Stromal cell of bone marrow (primary cell): ENCODE measurements at places on chromosomes 12 and 14.

DNA sequence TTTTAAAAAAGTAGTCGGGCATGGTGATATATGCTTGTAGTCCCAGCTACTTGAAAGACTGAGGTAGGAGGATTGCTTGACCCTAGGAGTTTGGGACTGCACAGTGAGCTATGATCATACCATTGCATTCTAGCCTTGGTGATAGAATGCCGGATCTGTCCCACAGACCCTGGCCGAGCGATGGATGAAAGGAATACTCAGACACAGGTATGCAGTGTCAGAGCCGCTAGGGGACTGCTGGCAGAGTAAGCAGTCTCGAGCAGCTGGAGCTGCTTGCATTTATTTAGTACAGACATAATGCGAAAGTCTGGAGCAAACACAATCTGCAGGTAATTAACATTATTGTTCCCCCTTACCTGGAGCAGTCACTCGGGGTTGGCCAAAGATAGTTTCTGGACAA lies 18.6 kb downstream of the AICDA start:
- DNase-seq: no peak

GRCh38 chr14:39218171-39218769 lies 15.4 kb upstream of the MIA2 start:
- no peak for DNase-seq

DNA sequence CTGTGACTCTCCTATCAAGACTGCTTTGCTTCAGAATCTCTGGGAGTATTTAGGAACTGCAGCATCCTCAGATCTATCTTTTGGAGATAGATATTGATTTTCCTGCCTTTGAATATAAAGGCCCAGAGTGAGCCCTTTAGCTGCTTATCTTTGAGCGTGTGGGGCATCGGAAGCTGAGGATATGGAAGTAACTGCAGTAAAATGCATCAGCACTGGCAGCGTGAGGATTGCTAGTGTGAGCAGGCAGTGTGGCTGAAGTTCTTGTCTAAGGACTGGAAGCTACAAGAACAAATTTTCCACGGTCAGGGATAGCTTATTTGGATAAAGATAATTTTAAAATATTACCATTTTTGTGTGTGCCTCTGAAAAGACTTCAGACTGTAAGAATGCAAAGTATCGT lies 474.7 kb downstream of the NPAS3 start:
- no peak for DNase-seq

DNA sequence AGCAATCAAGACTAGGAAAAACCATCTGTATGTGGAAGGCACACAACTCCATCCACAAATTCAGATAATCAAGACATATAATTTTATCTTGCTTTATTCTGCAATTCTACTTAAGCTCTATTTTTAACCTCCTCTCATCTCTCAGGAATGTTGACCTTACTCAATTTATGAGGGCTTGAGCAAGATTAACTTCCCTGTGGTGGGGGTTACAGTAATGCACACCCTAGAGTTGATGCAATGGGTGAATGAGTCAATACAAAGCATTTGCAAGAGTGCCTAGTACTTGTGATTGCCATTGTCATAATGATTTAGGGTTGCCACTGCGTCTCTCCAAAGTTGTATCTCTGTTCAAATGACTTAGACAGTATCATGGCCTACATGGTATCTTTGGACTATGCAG lies 1598.4 kb upstream of the TMEM132C start:
- DNase-seq: peak; percentile 96

DNA sequence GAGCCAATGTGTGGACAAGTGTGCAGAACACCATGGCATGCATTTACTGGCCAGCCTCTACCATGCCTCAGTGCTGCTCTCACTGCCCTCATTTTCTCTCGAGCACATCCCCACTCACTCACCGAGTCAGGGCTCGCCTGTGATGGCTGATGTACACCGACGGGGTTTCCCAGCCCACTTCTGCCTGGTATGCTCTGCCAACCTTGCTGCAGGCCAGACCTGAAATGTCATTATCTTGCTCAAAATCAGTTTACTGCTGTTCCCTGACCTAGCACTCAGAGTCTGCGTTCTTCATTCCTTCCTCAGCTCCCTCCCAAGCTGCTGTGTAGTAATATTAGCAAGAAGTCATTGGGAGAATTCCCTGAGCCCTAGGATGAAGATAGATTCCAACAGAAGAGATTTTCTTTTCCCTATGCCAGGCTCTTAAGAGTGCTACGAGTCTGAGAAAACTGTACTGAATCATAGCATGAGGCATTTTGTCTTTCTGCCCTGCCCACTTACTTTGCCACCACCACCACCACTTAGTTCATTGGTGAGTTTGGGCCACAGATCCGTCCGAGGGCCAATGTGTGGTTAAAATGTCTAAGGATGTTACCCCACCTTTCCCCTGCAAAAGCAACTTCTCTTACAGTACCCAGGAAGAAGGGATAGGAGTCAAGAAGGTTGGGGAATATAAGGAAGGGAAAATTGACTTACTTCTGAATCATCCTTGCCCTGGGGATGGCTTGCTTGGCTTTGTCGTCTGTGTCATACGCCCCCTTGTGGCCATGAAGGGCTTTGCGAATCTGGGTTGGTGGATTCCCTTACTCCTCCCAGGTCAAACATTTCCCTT lies 51.0 kb downstream of the BMAL2 start:
- peak; percentile 86 for DNase-seq

- DNase-seq: peak; percentile 17
These were observed 379.6 kb downstream of the FLRT2 start for GRCh38 chr14:85909581-85909980.

DNA sequence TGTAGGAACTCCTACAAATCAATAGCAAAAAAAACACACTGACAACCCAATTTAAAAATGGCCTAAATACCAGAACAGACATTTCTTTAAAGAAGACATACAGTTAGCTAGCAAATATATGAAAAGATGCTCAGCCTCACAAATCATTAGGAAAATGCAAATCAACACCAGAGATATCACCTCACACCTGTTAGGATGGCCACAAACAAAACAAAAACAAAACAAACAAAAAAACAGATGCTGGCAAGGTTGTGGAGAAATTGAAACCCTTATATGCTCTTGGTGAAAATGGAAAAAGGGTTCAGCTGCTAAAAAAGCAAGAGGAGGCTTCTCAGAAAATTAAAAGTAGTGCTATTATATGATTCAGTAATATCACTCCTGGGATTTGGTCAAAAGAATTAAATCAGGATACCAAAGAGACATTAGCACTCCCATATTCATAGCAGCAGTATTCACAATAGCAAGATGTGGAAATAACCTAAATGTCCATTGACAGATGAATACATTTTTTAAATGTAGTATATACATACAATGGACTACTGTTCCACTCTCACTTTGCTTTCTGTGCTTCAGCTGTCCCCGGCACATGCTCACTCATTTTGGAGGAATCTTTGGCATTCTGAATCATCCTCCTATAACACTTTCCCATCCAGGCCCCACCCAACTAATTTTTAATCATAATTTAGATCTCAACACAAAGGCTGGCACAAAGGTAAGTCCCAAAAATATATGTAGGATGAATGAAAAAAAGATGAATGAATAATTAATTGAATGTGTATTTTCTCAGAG lies 99.1 kb downstream of the SYT1 start:
- no peak for DNase-seq

DNA sequence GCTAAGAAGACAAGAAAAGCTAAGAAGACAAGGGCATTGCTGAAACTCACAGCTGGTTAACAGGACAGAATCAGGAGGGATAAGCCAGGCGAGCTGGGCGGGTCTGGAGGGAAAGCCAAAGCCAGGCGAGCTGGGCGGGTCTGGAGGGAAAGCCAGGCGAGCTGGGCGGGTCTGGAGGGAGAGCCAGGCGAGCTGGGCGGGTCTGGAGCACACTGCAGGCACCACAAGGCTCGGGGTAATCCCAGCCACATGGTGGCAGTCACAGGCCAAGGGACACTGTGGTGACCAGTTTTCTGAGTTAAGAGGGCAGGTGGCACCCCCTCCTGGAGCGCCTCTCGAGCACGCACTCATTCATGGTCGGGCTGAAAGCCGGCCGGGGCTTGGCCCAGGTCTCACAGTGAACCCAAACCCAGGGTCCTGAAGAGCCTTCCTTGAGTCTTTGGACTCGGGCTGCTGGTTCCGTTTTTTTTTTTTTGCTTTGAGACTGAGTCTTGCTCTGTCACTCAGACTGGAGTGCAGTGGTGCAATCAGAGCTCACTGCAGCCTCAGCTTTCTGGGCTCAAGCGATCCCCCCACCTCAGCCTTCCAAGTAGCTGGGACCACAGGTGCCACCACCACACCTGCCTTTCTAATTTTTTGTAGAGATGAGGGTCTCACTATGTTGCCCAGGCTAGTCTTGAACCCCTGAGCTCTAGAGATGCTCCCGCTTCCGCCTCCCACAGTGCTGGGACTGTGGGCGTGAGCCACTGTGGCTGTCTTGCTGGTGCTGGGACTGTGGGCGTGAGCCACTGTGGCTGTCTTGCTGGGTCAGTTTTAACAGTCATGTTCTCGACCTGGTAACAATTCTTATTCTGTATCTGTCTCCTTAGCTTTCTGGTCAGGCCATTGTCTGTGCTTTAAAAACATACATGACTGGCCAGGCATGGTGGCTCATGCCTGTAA lies 40.2 kb downstream of the HSP90AA1 start:
- DNase-seq: peak; percentile 43

GRCh38 chr14:90756755-90757345 lies 59.4 kb downstream of the TTC7B start:
- no peak for DNase-seq

- DNase-seq: no peak
These were observed 3.1 kb downstream of the PRKAB1 start for GRCh38 chr12:119671070-119671469.

- DNase-seq: no peak
These were observed 17.6 kb upstream of the A2M start for GRCh38 chr12:9133216-9133916.

GRCh38 chr14:54840336-54840735 lies 62.3 kb downstream of the GCH1 start:
- no peak for DNase-seq

GRCh38 chr14:23447361-23448350 lies 12.2 kb upstream of the MYH7 start:
- DNase-seq: no peak

GRCh38 chr14:21385188-21385904 lies 1.5 kb upstream of the SUPT16H start:
- no peak for DNase-seq

DNA sequence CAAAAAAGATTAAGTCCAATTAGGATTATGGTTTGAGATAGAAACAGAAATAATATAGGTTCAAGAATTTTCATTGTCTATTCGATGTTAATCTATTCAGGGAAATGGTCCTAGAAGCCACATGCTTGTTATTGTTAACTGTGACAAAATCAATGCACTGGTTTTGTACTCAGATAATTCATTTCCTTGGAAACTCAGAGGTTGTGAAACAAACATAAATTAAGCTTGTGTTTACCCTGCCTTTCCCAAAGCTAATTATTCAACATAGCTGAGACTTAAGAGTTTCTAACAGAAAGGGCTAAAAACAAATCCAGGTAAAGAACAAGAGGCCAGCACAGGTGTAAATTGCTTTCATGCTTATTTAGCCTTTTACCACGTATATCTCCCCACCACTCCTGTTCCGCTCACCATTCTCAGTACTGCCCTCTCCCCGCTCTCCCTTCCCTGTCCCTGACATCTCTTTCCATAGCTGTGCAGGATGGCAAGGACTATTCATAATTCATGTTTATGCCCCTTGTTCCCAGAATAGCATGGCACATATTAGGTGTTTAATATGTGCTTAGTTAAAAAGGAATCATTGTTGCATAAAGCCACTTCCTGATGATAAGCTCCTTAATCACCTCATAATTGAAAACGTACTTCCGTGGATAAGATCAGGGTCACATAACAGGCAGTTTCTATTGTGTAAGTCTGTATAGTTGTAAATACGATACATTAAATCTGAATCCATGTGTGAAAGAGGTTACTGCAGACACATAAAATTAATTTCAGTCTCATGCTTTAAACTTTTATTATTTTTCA lies 131.8 kb upstream of the USP15 start:
- no peak for DNase-seq

DNA sequence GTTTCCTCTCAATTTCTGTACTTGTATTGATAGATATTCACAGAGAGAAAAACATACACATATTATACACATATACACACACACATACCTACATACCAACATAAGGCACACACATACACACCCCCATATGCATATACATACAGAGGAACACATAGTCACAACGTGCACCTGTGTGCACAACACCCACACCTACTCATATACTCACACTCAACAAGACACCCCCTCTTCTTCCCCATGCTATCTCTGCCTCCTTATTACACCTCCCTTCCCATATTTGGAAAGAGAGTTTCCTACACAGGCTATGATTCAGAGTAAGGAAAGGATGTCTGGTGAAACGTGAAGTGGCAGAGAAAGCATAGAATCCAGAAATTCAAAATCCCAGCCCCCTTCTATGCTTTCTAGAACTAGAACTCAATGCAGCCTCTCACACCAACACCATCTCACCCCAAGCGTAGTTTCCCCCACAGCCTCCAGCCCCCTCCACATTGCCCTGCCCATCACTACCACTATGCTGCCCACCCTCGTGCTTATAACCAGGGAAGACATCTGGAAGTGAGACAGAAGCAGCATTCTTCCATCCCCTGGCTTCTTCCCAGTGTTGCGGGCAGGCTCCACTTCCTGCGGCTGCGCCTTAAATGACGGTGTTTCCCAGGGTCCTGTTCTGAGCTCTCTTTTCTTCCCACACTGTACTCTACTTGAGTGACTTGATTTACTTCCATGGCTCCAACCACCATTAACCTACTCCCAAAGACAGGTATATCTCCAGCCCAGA lies 2.4 kb downstream of the RNASE8 start:
- DNase-seq: no peak

DNA sequence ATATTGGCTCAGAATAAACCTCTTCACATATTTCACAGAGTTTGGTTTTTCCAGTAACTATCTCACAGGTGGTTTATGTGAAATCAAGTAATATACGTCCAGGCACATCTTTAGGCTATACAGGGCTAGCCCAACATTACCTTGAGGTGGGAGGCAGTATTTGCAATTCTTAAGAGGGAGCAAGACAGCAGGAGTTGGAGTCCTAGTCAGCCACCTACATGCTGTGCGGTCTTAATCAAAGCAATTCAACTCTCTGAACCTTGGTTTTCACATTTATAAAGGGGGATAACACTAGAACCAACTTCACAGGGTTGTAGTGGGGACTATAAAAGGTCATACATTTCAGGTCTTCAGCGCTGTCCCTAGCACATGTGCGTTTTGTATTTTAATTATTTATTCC lies 73.5 kb upstream of the FICD start:
- DNase-seq: no peak

DNA sequence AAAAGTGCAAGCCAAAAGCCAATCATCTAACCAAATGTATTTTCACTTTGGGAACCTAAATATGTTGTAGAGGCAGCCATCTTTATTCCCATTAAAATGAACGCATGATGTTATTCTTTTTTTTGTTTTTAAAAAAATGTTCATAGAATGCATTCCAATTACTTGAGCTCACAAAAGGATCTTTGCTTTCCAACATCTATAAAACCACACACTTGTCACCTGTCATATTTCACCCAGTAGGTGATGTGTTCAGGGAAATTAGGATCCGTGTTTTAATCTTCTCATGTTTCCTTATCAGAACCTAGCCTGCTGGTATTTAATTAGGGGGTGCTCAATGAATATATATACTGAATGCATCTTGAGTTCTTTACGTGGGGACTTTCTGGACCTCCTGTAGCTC lies 13.6 kb downstream of the TTC8 start:
- DNase-seq: no peak

- no peak for DNase-seq
These were observed 84.2 kb downstream of the PIWIL1 start for GRCh38 chr12:130421896-130422295.
